ENCODE measurements at places on chromosomes 5 and 9.

GRCh38 chr5:134411228-134411545 lies 494 bp downstream of the CDKN2AIPNL start:
- DNase-seq = no peak

DNA sequence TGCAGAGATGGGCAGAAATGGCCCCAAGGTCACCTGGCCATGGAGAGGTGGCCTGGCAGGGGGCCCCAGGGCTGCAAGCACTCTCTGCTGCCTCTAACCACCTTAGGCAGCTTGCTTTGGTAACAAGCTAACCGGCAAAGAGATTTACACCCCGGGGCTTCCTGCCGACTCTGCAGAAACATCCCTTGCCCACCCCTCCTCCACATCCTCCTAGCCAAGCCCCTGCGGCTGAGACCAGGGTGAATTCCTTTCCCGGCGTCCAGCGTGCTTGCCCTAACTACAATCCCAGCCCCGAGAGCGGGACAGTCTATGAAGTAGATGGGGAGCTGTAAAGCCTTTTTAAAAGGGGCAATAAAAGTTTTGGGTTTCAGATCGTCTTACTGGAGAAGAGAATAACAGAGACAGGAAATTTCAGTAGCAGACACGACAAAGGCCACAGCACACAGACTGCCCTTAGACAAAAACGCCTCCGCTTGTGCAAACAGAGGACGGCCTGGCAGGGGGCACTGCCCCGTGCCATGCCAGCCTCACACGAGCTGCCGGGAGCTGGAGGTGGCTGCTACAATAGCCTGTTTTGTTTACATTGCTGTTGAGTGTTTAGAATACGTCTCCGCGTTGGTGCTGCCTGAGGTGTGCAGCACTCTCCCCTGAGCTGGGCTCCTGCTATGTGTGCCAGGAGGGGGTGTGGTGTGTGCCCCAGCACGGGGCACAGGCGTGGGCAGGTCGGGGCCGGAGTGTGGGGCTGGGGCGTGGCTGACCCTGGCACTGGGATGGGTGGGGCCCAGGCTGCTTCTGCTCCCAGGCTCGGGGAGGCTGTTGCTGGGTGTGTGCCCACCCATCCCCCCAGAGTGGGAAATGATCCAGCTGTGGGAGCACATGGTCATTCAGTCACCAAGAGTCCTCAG lies 15.3 kb downstream of the MYMK start:
- no peak for DNase-seq

GRCh38 chr9:70477146-70477745 lies 62.8 kb upstream of the KLF9 start:
- DNase-seq = no peak

DNA sequence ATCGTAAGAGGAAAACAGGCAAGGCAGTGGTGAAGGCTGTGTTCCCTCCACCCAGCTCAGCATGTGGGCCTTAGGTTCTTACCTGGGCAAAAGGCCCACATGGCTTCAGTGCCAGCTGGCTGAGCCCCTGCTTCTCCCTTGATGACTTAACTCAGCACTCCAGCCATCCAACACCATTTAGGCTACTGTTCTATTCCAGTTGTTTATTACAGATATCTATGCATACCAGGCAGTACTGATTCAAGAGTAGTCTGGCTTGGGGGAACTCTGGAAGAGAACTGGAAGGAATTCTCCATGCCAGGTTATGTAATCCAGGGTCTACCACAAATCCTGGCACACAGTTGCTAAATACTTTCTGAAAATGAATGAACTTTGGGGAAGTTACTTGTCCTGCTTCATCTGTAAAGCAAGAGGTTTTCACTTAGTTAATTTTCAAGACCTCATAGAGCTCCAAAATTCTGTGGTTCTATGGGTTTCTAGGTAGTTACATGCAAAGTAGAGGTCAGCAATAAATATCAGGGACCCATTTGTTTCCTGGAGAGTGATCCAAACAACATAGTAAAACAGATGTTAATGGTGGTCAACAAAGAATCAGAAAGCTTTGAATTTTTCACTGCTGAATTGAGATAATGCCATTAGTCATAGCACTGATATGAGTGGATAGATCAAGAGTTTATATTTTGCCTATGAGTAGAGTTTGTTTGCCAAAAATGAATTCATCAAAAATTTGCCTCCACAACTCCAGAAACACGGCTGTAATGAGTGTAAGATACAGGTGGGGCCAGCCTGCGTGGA lies 88.2 kb upstream of the OSMR start:
- DNase-seq = no peak

DNA sequence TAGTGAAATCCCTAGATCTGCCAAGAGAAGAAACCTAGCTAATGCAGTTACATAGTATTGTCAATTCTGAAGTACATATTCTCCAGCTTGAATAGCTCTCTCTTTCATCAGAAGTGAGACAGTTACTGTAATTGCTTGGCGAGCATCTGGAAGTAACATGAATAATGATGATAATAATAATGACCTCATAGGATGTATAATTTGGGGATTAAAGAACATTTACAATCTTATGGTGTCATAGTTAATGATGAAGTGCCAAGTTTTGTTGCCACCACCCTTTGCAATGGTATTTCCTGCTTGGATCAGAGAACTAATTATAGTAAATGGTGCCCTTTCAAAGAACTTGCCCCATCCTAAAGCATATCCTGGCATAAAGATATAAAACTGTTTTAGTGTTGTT lies 201.4 kb downstream of the ADAMTSL1 start:
- no peak for DNase-seq

DNA sequence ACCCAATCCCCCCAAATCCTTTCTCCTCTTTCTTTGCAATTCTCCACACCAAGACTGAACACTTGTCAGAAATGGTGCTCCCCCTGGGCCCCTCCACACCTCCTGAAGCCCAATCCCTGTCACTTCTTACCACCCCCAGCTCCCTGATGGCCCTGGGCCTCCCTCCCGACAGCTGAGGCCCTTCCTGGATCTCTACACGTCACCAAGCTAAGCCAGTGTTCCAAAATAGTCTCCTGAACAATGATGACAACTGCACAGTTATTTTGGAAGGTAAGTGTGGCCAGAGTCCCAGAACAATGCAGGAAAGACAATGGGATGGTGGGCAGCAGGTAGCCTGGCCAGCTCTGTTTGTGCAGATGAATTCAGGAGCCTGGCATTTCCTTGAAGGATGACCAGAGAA lies 63.7 kb upstream of the PRSS3 start:
- DNase-seq = no peak

- DNase-seq = no peak
Observed at GRCh38 chr9:121895358-121895757, 197.8 kb downstream of the TTLL11 start.

DNA sequence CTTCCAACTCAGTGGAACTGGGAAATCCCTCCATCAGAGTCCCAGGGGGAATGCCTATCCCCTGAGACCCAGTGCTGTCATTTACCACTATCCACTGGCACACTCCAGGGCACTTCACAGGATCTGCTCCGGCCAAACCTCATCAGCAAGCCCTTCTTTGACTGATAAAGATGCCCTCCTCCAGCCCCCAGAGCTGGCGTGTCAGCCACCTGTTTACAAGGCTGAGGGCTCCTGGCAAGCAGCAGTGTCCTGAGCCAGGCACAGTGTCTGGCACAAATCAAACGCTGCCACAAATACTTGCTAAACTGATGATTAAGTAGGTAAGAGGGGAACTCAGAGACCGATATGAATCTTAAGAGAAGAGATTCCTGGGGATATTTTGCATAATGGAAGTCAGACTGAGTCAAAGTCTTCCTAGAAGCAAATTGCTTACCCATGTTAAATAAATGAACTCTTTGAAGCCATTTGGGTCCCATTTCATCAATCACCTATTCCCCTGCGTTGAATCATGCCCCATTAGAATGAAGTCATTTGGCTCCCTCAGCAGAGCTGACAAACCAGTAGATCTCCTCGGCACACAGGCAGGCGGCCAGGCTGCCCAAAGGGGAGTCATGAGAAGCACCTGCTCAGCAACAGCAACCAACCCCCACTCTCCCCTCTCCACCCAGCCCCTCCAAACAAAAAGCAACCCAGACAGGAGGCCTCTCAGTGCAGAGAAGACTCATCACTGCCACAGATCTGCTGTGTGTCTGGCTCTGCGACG lies 97.4 kb downstream of the CDK5RAP2 start:
- no peak for DNase-seq

DNA sequence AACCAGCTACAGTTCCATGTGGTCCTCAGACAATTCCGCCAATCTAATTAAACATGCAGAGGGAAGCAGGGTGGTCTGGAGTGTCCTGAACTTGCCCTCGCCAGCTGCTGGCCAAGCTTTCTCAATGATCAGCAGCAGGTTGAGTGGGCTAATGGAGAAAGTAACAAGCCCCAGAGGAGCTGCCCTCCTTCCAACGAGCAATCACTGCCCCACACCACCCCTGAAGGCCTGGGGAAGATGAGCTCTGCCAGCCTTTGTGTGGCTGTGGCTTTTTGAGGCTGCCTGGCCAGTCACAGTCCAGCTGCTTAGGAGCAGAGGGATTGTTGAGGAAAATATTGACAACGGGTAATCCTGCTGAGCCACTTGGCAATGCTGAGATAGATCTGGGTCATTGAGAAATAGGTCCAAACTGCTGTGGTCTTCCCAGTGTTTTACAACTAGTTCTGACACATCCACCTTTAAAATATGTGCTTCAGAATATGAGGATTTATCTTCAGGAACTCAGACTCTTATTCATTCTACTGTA lies 107.3 kb downstream of the CD180 start:
- no peak for DNase-seq

GRCh38 chr5:3126639-3127038 lies 375.2 kb upstream of the IRX2 start:
- DNase-seq = no peak

- DNase-seq = no peak
Observed at GRCh38 chr9:90803860-90804593, 2.4 kb downstream of the SYK start.

DNA sequence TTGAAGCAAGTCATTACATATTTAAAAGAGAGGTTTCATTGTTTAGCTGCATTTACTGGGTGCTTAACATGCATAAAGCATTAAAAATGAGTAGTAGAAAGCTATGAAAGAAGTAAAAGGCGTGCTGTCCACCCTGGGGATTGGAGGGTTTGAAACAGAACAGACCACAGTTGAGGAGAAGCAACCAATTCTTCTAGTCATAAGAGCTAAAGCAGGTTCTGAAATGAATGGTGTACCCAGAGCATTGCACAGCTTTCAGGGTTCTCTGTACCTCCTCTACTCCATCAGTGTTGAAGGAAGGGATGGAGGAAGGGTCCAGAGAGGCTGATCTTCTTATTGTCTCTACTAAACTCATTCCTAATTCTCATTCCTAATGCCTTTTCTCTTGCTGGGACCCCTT lies 68.9 kb downstream of the SH3RF2 start:
- no peak for DNase-seq

Data from stimulated activated CD4-positive, alpha-beta T cell treated with anti-CD3 and anti-CD28 coated beads, Interleukin-12 subunit alpha, Interleukin-12 subunit beta, amount 100 ng/mL, for 48 hours (primary cell).